Pulmonary artery endothelial cell (primary cell): ENCODE measurements at places on chromosomes 6 and 20. TPM values are rescaled to one million over a fixed set of nuclear protein-coding genes. Genes with fewer than 3 reads are reported as not detected.
A peak's percentile ranks its signal among the peaks of the same experiment; 100 is the strongest.

SLC17A9 gene
- total RNA-seq = 9.4 and 15.4 TPM in 2 replicates

DNA sequence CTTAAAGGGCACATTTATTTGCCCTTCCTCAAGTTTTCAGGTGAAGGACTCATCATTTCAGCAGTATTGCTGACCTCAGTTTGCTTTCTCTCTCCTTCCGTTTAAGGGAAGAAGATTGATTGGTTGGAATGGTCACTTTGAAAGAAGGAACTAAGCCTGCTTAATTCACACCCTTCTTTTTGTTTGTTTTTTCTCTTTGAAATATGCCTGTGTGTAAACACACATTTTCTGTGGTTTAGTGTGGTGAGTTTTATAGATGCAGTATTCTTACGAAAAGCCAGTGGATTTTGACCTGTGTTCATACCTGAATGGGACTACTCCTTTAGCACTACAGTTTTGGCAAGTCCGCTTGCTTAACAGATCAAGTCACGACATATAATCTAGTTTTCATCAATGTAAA lies 548.8 kb upstream of the EPHA7 start:
- no peak for DNase-seq

TCP11 gene
- total RNA-seq = 0.13 and 0.18 TPM in 2 replicates

GRCh38 chr20:19885939-19886660 lies 128.0 kb downstream of the RIN2 start:
- DNase-seq = peak; percentile 37

SLC22A2 gene
- not detected in 2 replicates for total RNA-seq

GRCh38 chr6:137173501-137173900 lies at the start of gene IL22RA2:
Gene IL22RA2 (minus strand): TSS chr6:137173644. CDS start chr6:137161749, 11,895 bp downstream.
- no peak for DNase-seq

DNA sequence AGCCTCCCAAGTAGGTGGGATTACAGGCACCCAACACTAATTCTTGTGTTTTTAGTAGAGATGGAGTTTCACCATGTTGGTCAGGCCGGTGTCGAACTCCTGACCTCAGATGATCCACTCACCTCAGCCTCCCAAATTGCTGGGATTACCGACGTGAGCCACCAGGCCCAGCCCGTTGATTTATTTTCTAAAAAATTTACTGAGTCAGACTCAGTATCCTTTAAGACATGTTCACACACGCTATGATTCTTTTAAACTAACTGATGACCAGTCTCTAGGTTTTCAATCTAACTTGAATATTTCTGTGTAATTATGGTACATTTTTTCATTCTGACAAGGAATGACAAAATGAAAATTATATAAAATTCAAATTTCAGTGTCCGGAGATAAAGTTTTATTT lies 114.5 kb downstream of the MMUT start:
- no peak for DNase-seq

GRCh38 chr6:111766201-111766857 lies 106.9 kb downstream of the FYN start:
- no peak for DNase-seq

- DNase-seq = no peak
These were observed 53.0 kb upstream of the NOP56 start for GRCh38 chr20:2599288-2600006.

DNA sequence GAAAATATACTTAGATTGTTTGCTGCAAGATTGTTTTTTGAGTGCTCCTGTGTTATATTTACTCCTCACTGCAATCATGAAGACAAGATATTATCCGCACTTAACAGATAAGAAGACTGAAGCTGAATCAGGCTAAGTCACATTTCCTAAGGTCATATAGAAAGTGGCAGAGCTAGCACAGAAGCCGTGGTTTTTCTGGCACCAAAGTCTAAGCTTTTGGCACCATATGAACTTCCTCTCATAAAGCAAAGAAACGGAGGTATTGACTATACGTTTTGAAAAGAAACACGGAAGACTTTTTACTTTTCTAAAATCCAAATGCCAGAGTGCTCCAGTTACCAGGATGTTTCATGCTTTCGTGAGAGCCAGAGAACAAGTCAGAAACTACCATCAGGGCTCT lies 9.3 kb upstream of the DTD1 start:
- no peak for DNase-seq

- DNase-seq = no peak
These were observed 26.4 kb downstream of the ABHD12 start for GRCh38 chr20:25364180-25364788.

GRCh38 chr6:38973178-38974057 lies 75.2 kb upstream of the GLP1R start:
- peak; percentile 22 for DNase-seq

- no peak for DNase-seq
These were observed 150.6 kb upstream of the AGPAT4 start for GRCh38 chr6:161424421-161424820.

GRCh38 chr20:62437927-62438326 lies 10.6 kb upstream of the RBBP8NL start:
- no peak for DNase-seq

GRCh38 chr6:87907521-87907920 lies 140.1 kb upstream of the SPACA1 start:
- no peak for DNase-seq

BIRC7 gene
- not detected in 2 replicates for total RNA-seq

FBXO5 gene
- total RNA-seq = 13.7 and 21.6 TPM in 2 replicates

RXRB gene
- total RNA-seq = 22.4 and 23.6 TPM in 2 replicates

THBS2 gene
- 3.2 and 7.9 TPM in 2 replicates for total RNA-seq

NRN1 gene
- total RNA-seq = 1.7 and 4.2 TPM in 2 replicates

DNA sequence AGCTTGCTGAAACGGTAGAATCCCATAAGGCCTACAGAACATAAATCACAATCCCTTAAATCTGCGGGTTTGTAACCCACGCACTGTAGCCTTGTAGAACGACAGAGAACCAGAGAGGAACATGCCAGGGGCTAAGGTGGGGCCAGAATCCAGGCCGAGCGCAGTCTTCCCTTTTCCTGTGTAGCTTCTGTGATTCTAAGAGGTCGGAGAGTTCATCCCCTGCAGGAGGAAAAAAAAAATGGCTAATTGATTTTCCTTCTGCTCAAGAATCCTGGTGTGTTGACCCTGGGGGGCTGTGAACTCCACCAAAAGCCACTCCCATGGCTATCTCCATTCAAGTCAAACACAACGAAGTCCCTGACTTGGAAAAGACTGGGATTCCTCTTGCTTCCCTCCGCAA lies 96.3 kb downstream of the SPTLC3 start:
- no peak for DNase-seq

DNA sequence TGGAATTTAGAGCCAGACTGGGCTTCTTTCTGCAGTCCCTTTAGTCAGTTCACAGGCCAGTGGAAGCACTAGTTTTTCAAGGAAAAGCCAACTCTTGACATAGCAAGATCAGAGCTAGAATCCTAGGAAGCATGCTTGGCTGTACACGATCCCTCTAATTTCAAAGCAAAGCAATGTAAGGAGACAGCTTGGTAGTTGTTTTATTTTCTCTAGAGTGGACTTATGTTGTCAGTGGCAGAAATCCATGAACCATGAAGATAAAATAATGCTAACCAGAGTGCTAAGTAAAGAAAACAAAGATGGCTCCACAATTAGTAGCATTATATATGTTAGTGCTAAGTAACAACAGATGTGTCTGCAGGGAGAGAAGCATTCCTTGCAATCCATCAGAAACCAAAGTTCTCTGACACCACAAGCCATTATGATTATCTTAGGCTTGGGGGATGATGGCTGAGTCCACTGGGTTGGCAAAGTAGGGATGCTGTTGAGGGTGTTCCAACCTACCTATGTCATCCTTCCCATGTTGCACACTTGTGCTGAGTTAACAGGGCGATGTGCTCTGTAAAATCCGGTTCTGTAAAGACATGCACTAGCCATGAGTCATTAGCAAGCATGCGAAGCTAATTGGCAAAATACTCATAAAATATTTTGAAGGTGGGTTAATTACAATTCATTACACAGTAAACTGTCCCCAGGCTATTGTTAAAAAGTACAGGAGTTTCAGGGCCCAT lies 115.2 kb downstream of the BMP2 start:
- DNase-seq = no peak

BFSP1 gene
- 2.4 and 2.9 TPM in 2 replicates for total RNA-seq

TSPO2 gene
- not detected in 2 replicates for total RNA-seq

GRCh38 chr6:52213127-52213526 lies 27.0 kb downstream of the IL17A start:
- DNase-seq = no peak

KIAA1755 gene
- 0.07 TPM in 2 replicates for total RNA-seq

- DNase-seq = no peak
These were observed 557.6 kb upstream of the MARCKS start for GRCh38 chr6:113299531-113299930.

CNR1 gene
- 2.6 TPM in 1 of 2 replicates, not detected in the other for total RNA-seq

DYNLT1 gene
- total RNA-seq = 97.8 and 129 TPM in 2 replicates
